ENCODE measurements at places on chromosomes 6 and 20.

DNA sequence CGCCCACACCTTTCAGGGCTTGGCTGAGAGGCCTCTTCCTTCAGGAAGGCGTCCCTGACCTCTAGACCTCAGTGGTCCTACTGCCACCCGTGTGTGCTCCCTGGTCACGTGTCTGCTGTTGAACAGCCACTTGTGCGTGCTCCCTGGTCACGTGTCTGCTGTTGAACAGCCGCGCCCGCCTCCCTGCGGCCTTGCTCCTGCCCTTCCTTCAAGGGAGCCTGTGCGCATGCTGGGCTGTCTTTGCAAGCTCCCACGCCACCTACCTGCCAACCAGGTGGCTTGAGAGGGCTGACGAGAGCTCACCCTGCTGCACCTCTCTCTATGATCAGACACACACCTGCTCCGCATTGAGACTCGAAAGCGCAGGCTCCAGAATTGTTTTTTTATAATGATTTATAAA, 179.3 kb downstream of the BMP7 start:
- no peak for DNase-seq

- peak; percentile 17 for DNase-seq
Observed at GRCh38 chr20:52104546-52105441, 86.8 kb downstream of the ZFP64 start.

DNA sequence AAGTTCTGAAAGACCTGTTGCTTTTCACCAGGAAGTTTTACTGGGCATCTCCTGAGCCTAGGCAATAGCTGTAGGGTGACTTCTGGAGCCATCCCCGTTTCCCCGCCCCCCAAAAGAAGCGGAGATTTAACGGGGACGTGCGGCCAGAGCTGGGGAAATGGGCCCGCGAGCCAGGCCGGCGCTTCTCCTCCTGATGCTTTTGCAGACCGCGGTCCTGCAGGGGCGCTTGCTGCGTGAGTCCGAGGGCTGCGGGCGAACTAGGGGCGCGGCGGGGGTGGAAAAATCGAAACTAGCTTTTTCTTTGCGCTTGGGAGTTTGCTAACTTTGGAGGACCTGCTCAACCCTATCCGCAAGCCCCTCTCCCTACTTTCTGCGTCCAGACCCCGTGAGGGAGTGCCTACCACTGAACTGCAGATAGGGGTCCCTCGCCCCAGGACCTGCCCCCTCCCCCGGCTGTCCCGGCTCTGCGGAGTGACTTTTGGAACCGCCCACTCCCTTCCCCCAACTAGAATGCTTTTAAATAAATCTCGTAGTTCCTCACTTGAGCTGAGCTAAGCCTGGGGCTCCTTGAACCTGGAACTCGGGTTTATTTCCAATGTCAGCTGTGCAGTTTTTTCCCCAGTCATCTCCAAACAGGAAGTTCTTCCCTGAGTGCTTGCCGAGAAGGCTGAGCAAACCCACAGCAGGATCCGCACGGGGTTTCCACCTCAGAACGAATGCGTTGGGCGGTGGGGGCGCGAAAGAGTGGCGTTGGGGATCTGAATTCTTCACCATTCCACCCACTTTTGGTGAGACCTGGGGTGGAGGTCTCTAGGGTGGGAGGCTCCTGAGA, at the start of gene HFE:
TSS of gene HFE (plus strand) at position 146 of the 832 bp plus-strand sequence. CDS start at position 158, 12 bp downstream.
- peak; percentile 46 for DNase-seq

GRCh38 chr6:112802144-112802543, 455.0 kb downstream of the RFPL4B start:
- no peak for DNase-seq

DNA sequence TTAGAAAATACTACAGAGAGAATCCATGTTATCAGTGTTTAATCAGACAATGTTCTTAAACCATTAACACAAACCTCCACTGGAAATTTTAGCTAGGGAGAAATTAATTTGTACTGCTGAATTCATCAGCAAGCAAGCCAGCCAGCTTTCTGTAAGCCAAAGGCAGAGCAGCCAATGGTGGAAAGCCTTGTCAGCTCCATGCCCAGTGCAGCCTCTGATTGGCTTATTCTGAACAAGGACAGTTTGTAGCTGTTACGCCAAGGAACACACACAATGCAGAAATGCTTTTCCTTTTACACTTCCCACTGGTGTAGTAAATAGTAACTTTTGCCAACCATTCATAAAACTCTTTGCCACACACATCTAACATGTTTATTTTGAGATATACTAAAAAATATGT, 265.0 kb downstream of the TENT5A start:
- DNase-seq = no peak

DNA sequence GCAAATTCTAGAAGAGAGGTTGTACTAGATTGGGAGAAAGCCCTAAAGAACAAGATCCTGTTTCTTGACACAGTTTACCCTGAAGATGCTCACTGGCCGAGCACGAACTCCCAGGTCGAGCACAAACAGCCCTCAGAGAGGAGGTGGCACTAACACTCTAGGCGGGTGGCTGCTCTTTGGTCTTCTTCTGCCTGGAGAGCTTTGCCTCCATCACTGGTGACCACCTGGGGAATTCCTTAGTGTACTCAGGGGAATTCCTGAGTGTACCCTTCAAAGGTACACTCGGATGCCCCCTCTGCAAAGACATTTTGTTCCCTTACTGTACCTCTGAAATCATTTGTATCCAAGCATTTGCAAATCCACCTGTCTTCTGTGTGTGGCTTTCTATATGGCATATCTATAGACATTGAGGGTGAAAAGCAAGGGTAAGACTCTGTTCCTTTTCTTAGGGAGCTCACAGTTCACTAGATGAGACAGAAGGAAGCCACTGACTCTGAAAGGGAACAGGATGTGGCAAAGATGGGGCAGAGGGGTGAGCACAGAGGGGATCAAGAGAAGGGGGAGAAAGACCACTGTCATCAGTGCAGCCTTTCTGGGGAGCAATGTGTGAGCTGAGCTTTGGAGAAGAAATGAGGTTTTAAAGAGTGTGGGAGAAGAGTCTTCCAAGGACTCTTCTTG, 169.8 kb upstream of the PROKR2 start:
- no peak for DNase-seq

DNA sequence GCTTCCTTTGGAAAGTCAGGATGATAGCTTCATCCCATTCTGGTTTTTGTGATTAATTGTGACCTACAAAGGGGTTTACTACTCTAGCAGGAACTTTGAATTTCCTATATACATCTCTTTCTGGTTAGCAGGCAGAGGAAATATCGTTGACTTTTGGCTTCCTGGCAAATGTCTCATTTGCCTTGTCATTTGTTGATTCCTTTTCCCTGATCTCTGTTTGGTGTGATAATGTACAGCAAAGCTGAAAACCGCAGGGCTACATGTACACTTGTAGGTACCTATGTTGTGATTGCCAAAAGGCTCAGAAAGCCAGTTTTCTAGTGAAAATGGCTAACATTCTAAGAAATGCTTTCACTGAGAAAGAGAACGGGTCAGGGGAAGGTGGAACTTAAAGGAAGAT, 44.3 kb downstream of the TOP1 start:
- DNase-seq = peak; percentile 20

DNA sequence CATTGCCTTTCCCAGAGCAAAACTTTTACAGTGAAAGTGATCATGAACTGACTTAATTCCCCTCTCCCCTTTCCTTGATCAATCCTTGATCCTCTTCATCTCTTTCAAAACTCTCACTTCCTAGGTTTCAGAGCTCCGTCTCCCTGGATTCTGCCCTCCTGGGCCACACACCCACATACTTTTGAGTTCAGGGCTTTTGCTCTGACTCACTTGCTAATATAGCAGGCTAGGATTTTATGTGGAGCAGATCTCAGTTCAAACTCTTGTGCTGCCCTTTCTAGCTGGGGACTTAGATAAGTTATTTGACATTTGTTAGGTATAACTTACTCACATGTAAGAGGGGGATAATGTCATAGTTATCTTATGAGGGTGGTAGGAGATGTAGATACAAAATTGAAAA, 109.1 kb upstream of the MLIP start:
- no peak for DNase-seq

DNA sequence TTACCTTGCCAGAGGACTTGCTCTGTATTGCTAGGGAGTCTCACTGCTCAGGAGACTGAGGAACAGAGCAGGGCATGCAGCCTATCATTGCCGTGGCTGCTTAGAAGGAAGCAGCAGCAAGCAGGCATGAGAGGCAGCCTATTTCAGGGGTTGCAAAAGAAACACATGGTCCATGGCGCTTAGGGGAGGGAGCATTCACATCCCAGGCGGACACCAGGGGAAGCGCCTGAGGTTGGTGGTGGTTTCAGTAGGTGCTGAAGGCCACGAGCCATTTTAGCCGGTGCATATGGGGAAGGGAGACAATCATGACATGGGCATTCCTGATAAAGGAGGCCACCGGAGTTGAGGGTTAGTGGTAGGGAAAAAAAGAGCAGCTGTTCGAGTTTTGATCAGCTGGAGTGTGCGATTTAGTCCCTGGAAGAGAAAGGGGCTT, 20.9 kb downstream of the FARS2 start:
- DNase-seq = no peak

DNA sequence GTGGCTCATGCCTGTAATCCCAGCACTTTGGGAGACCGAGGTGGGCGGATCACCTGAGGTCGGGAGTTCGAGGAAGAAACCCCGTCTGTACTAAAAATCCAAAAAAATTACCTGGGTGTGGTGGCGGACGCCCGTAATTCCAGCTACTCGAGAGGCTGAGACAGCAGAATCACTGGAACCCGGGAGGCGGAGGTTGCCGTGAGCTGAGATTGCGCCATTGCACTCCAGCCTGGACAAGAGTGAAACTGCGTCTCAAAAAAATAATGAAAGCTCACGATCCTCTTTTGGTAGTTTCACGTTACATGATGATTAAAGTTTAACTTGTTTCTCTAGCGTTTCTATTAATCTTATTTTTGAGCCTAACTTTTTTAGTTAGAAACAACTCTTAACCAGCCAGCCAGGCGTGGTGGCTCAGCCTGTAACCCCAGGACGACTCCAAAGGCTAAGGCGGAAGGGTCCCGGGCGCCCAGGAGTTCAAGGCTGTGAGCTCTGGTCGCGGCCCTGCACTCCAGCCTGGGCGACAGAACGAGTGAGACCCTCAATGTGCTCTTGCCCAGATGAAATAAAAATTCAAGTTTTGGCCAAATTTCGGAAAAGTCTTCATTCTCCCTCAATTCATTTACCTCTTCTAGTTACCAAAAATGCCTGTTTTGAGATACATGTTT, 1.2 kb upstream of the WRNIP1 start:
- DNase-seq = no peak

GRCh38 chr20:43954704-43955061, 40.0 kb downstream of the TOX2 start:
- DNase-seq = no peak

- DNase-seq = no peak
Observed at GRCh38 chr6:71292001-71292400, 3.4 kb downstream of the OGFRL1 start.

DNA sequence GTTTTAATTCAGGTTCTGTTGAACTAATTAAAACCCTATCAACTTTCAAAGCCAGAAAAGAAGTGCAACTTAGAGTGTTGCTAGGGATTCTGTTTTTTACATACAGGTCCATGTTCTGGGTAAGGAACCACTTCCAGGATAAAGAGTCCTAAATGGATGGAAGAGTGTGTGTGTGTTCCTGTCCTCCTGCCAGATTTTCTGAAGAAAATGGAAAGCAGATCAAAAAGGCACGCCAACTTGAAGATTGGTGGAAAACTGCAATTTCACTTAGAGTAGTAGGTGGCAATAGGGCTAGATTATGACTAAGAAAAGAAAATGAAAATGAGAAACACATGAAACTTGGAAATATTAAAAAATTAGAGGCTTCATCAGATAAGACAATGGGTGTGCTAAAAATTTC, 85.3 kb downstream of the COL21A1 start:
- no peak for DNase-seq

GRCh38 chr6:18314317-18314997, 50.1 kb upstream of the DEK start:
- DNase-seq = no peak

- no peak for DNase-seq
Observed at GRCh38 chr6:81262656-81263055, 489.8 kb downstream of the TENT5A start.

DNA sequence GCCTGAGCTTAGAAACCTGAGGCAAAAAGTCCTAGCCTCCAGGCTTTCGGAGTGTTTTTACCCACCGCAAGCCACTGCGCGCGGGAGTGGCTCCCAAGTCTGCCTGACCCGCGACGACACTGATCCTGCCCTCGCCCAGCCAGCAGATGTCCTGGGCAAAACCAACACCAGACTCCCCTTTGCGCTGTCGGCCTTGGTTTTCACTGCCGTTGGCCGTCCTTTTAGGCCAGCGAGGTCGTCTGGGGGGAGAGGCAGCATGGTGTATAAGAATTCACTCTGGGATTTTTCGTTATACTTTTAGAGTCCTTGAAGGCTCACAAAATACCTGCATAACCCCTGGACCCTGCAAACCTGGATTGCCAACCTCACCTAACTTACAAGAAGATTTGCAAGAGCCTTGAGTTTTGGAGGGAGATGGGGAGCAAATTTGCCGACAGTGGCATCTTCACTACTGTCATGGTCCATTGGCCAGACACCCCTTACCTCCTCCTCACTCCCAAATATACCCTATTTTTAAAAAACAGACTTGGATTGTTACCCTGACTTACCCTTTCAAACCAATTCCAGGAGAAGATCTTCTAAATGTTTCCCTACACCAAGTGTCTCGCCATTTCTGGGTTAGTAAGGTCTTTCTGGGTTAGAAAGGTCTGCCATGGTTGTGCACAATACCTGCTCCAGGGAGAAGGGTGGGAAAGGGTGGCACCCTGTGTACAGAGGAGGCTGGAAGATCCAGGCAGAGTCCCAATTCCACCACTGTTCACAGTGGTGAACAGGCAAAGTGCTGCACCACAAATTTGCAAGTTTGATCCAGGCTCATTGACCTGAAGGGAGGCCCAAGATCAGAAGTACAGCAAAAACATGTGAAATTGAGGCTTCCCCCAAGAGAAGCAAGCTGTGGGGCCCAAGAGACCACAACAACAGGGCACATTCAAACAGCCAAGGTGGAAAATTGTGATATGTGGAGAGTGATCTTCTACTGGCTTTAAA, 4.4 kb downstream of the FOXA2 start:
- DNase-seq = no peak

- DNase-seq = peak; percentile 59
Observed at GRCh38 chr6:146851837-146852236, 253.1 kb downstream of the ADGB start.

GRCh38 chr6:74368746-74369145, 672.7 kb downstream of the CD109 start:
- DNase-seq = no peak

- no peak for DNase-seq
Observed at GRCh38 chr6:123953920-123954319, 150.3 kb downstream of the NKAIN2 start.

- DNase-seq = no peak
Observed at GRCh38 chr6:27136978-27137814, 110.3 kb upstream of the PRSS16 start.

DNA sequence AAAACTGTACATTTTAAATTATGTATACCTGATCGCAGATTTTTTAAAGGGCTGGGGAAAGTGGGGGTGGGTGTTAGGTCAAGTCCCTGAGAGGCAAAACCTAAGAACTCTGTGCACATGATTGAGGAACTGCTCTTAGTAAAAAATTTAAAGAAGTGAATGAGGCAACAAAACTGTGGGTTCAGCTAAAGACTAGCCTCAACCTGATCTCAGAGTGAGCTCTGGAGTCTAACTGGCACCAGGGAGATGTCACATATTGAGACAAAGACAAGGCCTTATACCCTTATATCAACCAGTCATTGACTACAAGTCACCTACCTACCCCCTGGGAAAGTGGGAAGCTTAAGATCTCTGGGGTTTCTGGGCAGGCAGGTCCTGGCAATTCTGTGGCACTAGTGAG, 27.4 kb upstream of the RUNX2 start:
- DNase-seq = no peak

- DNase-seq = peak; percentile 76
Observed at GRCh38 chr6:158057213-158057987, 75.7 kb downstream of the SYNJ2 start.

GRCh38 chr20:52809003-52809402, 163.2 kb upstream of the TSHZ2 start:
- DNase-seq = no peak

- no peak for DNase-seq
Observed at GRCh38 chr20:51426718-51427650, 115.5 kb downstream of the NFATC2 start.

Data from activated CD4-positive, alpha-beta T cell treated with anti-CD3 and anti-CD28 coated beads for 36 hours (primary cell).